M059J (cell line): ENCODE measurements at places on chromosomes 3 and 15.

GRCh38 chr3:102106416-102107097 lies 257.2 kb downstream of the NFKBIZ start:
- peak; percentile 55 for DNase-seq

- peak; percentile 86 for DNase-seq
Measured at GRCh38 chr3:187736418-187736871, 8.8 kb downstream of the BCL6 start.

DNA sequence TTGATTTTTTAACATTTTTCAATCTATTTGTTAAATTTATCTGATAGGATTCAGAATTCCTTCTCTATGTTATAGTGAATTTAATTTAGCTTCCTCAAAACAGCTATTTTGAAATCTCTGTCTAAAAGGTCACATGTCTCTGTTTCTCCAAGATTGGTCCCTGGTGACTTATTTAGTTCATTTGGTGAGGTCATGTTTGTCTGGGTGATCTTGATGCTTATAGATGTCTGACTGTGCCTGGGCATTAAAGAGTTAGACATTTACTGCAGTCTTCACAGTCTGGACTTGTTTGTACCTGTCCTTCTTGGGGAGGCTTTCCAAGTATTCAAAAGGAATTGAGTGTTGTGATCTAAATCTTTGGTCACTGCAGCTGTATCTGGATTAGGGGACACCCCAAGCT lies 169.5 kb upstream of the C2CD4B start:
- DNase-seq, result no peak

- DNase-seq, result no peak
Measured at GRCh38 chr3:49343163-49343562, 3.3 kb upstream of the USP4 start.

GRCh38 chr15:69869881-69870505 lies 227.7 kb downstream of the TLE3 start:
- no peak for DNase-seq

- DNase-seq, result no peak
Measured at GRCh38 chr3:5198986-5199731, 11.7 kb downstream of the EDEM1 start.

DNA sequence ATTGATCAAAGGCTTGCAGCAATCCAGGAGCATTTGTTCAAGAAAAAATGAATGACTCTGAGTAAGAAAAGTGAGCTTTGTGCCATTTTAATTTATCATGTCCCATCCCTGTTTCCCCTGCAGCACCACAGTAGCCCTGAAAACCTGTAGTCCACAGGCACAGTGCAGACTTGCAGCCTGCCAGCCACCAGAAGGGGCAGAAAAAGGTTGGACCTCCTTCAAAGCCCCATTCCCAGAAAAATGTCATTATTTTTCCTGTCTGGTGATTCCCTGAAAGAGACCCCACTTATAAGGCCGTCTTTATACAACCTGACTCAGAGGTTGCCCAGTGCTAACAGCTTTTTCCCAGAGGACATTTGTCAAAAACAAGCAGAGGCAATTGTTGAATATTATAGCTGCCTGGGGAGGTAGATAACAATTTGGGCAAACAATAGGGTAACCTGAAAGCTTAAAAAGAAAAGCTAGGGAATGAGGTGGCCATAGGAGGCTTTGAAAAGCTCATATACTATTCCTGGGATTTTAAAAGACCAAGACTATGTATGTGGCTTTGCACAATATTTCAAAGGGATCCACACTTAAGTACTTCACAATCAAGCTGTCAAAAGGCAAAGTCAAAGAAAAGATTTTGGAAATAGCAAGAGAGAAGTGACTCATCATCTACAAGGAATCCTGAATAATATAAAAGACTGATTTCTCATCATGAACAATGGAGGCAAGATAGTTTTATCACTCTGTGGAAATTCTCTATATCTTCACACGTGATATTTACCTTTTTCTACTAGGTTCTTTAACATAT lies 136.8 kb upstream of the PLXNA1 start:
- peak; percentile 22 for DNase-seq

- no peak for DNase-seq
Measured at GRCh38 chr15:79197285-79197684, 85.2 kb upstream of the ANKRD34C start.

- DNase-seq, result no peak
Measured at GRCh38 chr3:169809230-169809795, 3.4 kb upstream of the LRRIQ4 start.

GRCh38 chr15:42921342-42921731 lies 759 bp upstream of the TTBK2 start:
- DNase-seq, result peak; percentile 47

DNA sequence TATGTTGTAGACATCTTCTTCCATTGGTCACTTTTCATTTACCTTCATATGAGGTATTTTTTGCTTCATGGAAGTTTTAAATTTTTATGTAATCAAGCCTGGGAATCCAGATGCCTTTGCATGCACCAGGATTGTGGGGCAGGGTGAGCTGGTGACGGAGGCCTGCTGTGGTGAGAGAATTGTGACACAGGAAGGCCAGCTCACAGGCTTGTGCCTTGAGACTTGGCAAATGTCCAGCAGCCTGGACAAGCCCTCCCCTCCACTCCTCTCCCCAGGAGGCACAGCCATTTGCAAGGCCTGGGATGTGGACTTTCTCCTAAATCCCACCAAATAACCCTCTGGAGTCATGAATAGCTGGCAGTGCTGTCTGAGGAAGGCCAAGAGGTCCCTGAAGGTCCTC lies 67.4 kb downstream of the RHCG start:
- peak; percentile 34 for DNase-seq

GRCh38 chr15:79418693-79419279 lies 13.3 kb upstream of the MINAR1 start:
- no peak for DNase-seq

DNA sequence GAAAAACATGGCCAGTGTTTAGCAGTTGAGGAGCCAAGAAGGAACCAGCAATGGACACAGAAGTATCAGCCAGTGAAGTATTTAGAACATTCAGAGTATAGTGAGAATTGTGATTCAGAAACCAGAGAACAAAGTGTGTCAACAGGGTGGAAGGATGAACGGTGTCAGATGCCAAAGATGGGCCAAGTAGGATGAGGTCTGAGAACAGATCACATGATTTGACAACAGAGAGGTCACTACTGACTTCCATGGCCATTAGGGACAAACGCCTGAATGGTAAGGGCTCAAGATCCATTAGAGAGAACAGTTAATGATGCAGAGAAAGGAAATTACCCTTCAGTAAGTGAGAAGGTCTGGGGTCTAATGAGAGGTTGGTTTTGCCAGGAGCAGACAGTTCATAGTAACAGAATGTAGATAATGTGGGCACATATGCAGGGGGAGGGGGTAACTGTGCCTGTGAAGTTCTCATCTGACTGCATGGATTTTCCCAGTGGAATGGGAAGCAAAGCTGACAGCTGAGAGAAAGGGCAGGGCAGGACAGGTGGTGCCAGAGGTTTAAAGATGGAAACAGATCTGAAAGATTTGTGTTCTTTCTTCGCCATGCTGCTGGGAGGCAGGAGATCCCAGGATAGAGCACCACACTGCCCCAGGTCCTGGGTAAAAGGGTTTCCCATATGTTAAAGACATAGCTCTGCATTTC lies 4.8 kb upstream of the ACAD9 start:
- no peak for DNase-seq

DNA sequence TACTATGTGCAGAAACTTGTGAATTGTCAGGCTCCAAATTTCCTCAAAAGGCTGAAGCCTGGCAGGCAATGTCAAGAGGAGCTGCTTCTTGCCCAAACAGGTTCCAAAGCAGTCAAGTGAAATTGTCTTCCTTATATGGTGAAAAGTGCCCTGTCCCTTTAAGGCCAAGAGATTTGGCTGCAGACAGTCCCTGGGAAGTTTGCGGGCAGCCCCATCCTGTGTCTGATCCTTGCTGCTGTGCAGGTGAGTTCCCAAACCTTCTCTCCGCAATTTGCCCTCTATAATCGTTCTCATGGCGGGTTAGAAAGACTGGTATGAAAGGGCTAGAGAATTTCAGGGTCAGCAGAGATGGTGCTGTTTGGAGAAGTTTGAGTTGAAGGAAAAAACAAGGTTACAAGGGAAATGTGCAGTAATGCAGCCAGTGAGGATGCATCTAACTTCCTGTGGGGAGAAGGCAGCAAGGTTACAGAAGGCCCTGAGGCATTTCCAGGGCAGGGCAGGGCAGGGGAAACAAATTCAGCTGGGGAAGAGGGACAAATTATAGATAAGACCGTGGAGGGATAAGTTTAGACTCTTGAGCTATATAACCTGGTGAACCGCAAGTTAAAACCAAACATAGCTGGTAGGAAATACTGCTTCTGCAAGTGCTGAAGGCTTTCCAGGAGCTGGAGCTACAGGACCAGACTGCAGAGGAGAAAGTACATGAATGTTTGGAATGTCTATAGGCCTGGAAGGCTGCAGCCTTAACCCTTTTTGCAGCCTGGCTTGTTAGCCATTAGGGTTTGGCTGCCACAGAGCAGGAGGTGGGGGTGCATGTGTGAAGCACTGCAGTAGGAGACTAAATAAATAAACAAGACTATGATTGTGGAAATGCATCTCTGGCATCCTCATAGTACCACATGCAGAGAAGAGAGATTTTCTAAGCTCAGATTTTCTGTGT lies 256.2 kb upstream of the IL12A start:
- peak; percentile 89 for DNase-seq

GRCh38 chr3:141798448-141798845 lies 35.2 kb downstream of the GRK7 start:
- no peak for DNase-seq

- DNase-seq, result no peak
Measured at GRCh38 chr15:31360843-31361763, 34.5 kb downstream of the KLF13 start.

DNA sequence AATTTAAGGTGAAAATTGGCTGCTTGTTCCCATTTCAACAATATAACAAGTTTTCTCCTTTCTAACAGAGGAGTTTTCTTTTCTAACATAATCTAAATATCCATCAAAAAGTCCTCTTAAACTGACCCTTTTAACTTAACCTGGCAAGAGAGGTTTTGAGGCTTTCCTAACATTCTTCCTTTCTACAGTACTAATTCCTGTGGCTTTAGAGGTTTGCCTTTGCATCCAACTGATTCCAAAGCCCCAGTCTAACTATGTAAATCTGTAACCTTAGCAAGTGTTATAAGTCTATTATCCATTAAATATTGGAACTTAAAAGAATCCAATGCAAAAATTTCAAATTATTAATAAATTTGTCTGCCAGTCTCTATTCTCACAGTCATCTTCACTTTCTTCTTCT lies 134.1 kb downstream of the ISL2 start:
- peak; percentile 57 for DNase-seq

DNA sequence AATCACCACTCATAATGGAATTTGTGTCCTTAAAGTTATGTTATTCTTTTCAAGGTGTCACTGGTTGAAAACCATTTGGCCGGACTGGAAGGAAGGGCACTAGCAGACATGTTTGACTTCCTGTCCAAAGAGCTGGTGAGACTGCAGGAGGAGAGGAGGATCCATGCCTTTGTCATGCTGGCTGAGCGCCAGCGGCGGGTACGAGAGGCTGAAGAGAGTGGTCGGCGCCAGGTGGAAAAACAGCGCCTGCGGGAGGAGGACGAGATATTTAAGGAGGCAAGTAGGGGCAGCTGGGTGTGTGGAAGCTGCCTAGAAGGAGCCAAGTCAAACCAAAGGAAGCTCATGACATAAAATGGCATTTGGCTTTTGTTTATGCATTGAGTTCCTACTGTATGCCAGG lies 38.0 kb upstream of the NR1I2 start:
- DNase-seq, result no peak
